ENCODE measurements at places on chromosomes 4 and X.

DNA sequence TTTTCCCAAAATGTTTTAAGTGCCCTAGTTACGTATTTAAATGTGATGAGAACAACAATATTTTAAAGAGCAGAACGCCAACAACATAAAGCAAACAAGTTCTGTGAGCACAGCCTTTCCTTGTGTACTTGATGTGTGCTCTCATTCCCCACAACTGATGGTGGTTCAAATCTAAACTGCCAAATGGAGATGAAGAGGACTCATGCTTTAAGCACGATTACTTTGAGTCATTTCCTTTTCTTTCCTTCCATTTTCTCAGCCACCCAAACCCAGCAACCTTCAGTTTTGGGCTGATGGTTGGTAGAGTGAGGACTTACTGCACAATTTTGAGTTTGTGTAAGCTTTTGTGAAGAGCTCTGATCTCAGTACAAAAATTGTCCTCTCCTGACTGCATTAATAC, 1.7 kb downstream of the NSD2 start:
- no peak for DNase-seq

GRCh38 chr4:75848891-75849290, 53.4 kb downstream of the PPEF2 start:
- DNase-seq = no peak

DNA sequence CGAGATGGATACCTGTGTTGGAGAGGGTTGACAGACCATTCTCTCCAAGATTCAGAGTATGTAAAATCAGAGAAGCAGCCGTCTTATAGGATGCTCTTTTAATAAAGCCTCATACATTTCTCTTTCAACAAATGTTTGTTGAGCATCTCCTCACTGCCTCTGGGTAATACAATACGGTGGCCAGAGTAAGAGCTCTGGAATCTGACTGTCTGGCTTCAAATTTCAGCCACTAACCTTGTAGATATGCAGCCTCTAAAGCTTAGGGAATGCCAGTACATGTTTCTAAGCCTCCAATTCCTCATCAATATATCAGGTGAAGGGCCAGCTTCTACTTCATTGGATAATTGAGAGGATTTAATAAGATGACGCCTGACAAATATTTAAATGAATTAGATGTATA, 61.3 kb downstream of the CLNK start:
- DNase-seq = no peak

GRCh38 chr4:38396845-38397547, 267.0 kb upstream of the KLF3 start:
- DNase-seq = no peak

DNA sequence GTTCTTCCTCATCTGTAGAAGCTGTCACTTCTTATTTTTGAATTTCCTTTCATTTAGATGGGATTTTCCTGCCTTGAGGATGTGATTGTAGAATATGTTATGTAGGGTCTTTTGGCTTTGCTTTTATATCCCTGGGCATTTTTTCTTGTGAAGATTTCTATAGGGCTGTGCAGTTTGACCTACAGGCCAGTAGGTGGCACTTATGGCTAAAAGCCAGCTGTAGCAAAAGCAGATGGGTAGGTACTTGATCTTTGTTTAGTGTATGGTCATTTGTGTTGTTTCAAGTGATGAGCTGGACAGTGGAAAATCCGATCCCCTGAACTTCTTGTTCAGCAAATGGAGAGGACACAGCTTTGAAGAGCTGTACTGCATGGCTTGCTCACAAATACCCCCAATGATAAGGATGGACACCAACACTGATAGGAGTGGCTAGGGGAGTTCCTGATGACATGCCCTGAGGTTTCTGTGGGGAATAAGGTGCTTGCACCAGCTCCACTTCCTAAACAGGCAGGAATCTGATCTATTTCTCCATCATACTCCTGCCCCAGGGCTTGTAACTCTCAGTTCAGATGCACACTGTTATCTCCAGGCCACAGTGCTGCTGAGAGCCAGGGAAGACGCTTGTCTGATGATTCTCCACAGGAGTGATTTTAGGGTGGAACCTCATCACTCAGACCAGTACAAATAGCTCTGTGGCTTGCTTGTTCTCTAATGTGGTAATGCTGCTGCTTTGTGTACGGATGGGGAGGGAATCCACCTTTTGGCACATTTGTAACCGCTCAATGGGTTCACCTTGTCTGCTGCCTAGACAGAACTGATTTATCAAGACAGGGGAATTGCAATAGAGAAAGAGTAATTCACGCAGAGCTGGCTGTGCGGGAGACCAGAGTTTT, 417.1 kb upstream of the MAGEB16 start:
- no peak for DNase-seq

DNA sequence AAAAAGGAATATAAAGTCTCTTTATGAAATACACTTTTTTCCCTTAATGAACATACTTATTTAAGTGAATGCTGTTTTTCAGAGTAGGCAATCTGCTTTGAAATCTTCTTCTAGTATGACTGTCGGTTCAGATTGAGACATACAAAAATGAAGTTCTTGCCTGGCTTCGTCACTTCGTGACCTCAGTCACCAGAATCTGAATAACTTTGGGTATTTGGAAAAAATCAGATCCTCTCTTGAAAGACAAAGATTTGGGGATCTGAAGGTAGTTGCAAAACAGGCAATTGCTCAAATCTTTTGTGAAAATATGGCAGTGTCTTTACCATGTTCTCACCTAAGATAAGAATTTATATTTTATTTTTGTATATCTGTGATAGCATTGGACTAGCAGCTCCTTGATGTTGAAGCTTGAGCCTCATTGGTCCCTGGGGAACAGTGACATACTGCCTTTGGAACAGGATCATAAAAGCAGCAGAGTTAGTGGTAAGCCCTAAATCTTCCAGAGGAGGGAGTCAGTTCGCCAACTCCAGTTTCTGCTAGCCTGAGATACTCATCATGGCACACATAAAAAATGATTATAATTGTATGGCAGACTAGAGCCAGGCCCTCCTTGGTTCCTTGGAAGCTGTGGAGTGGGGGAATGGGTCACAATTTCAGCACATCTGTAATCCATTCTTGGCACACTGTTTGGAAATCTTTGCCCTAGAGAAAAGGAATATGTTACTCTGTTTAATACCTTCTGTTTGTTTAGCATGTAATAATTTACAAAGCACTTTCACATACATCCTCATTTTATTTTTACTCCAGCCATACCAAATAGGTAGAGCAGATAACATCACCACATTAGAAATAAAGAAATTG, 5.0 kb downstream of the ARFIP1 start:
- no peak for DNase-seq

GRCh38 chr4:81505004-81505598, 33.4 kb upstream of the RASGEF1B start:
- DNase-seq = peak; percentile 54

DNA sequence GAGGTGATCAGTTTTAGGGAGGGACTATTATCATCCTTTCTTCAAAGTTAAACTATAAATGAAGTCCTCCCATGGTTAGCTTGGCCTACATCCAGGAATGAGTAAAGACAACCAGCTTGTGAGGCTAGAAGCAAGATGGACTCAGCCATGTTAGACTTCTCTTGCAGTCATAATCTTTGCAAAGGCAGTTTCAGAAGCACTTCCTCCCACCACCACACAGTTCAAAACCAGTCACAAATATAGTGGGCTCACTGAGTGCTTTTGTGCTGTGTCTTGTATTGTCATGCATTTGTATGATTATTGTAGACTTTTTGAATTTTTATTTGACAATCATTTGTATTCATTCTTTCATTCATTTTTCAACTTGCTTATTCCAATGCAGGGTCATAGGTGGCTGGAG, 204.5 kb downstream of the ZNF674 start:
- DNase-seq = no peak

- DNase-seq = no peak
Measured at GRCh38 chrX:42546800-42547199, 231.2 kb downstream of the PPP1R2C start.

DNA sequence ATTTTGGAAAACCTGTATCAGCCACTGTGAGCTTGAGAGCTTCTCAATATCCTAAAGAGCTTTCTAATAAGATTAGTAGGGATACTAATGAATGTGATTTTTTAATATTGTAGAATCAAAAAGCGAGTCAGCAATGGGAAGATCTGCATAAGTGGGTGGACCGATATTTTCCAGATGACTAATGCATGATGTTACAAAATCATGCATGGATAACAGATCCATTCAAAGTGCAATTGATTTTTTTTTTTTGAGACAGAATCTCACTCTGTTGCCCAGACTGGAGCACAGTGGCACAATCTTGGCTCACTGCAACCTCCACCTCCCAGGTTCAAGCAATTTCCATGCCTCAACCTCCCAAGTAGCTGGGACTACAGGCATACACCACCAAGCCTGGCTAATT, 7.3 kb upstream of the CLDN2 start:
- DNase-seq = no peak

- DNase-seq = no peak
Measured at GRCh38 chr4:73912191-73912590, 43.0 kb downstream of the CXCL1 start.

GRCh38 chr4:188783175-188783574, 643.9 kb downstream of the TRIML1 start:
- DNase-seq = no peak

DNA sequence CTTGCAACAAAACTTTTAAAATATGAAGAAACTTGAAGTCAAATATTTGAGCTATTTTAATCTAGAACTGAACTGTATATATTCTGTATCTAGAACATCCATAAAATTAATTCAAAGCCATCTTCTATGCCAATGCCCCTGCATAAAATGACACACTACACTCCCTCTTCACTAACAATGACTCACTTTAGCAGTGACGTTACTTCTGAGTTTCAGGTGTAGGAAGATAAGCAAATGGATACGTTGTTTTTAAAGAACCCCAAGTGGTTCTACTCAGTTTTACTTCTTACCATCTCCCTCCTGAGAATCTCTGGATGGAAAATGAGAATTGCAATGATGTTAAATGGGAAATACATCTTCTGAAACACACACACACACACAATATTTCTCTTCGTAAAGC, 45.2 kb downstream of the CXXC4 start:
- DNase-seq = no peak

GRCh38 chr4:133776503-133776902, 425.1 kb downstream of the PABPC4L start:
- DNase-seq = no peak

- no peak for DNase-seq
Measured at GRCh38 chrX:23737413-23737812, 5.7 kb downstream of the ACOT9 start.

DNA sequence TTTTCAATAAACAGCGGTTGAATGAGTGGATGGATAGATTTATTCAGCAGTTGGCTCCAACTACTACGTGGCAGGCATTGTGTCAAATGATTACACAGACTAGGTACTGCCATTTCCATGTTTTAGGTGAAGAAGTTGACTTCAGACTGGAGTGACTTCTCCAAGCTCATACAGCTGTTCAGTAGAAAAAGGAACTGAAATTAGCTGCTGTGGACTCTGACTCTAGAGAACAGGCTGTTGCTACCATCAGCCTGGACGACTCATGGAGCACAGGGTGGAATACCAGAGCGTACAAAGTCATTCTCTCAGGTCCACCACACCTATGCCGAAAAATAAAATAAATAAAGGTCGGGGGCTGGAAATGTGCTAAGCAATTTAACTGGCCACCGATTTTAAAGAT, 45.3 kb downstream of the TENM3 start:
- no peak for DNase-seq

DNA sequence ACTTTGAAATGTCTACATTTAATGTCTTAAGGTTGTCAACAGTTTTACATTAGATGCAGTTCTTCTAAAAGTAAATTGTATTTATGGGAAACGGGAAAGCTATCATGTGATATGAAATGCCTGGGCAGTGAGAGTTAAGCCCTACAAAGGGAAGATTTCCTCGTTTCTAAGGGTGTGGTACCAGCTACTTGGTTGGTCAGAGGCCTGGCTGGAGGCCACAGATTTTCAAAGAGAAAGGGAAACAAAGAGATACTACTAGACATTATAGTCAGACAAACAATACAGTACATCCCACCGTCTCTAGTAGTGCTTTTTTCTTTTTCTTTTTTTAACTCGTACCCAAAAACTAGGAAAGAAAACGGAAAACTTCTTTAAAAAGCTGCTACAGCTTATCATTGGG, 467.8 kb downstream of the PCDH7 start:
- no peak for DNase-seq

DNA sequence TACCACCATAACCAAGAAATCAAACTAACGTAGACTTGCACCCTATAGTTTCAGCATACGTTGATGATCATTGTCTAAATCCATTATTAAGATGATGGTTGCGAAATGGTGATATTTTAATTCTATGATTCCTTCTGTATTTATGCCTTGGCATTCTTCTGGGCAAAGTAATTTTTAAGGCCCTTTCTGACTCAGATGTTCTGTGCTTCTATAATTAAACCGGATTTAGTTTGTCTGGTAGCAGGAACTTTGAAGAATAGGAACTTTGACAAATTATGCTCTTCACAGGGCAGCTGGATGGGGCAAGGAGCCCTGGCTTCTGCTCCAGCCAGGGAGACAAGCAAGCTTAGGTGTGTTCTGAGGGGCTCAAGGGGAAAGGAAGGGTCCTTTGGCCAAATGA, 23.8 kb upstream of the PLAC1 start:
- no peak for DNase-seq

- DNase-seq = no peak
Measured at GRCh38 chr4:139014371-139015268, 961 bp upstream of the NOCT start.

DNA sequence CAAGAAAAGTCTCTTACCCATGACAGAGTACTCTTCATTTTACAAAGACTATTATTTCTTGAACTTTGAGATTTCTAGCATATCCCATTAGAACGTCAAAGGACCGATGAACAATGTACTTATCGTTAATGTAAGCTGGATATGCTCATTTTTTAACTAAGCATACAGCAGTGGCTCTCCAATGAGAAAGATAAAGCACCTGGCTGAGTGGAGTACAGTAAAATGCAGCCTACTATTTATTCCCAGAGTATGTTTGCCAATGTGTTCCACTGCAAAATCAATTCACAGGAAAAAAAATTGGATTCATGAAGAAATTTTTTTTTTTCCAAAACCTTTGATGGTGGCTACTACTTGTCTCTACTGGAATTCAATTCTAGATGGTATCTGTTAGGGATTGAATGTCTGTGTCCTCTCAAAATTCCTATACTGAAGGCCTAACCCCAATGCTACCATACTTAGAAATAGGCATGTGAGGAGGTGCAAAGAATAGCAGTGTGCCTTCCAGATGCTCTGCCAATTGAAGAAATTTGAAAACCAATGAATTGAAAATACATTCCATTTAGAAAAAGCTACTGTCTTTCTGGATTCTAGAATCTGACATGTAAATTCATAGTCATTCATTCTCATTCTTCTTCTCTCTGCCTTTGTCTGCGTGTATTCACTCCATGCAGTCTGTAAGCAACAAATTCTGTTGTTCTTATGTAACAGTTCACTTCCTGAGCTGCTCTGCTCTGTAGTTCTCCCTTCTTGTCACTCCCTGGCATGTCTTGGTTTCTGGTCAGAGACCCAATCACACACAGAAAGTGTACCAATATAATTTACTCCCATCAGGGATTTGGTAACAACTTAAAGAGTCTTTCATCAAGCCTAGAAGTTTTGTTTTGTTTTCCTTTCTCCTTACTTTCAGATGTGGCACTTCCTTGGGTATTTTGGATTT, 61.4 kb downstream of the PAPSS1 start:
- no peak for DNase-seq

GRCh38 chr4:157312702-157313101, 92.2 kb downstream of the GRIA2 start:
- no peak for DNase-seq

GRCh38 chrX:45769761-45770582, 569.3 kb upstream of the DIPK2B start:
- peak; percentile 35 for DNase-seq

Data from activated CD4-positive, CD25-positive, alpha-beta regulatory T cell treated with anti-CD3 and anti-CD28 coated beads, Interleukin-2, amount 50 U/mL, for 72 hours (primary cell).